ENCODE measurements at places on chromosomes 16 and 17. TPM values are rescaled to one million over a fixed set of nuclear protein-coding genes. Genes with fewer than 3 reads are reported as not detected.

DNA sequence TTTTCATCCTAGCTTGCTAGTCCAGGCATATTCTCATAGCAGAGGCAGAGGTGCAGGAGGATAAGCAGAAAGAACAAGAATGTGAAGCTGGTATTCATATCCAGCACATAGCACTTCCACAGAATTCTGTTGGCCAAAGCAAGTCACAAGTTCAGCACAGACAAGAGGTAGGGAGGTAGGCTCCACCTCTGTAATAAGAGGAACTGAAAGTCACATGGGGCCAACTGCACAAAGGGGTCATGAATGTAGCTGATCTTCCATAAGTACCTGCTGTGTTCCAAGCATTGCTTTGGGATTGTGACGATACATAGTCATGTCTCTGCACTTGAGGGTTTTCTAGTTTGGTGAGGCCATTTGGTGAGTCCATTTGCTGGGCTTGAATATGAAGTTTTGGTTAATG lies 110.8 kb upstream of the MPHOSPH6 start:
- DNase-seq, result no peak

TEX2 gene
- total RNA-seq, result 27.6 TPM

DNA sequence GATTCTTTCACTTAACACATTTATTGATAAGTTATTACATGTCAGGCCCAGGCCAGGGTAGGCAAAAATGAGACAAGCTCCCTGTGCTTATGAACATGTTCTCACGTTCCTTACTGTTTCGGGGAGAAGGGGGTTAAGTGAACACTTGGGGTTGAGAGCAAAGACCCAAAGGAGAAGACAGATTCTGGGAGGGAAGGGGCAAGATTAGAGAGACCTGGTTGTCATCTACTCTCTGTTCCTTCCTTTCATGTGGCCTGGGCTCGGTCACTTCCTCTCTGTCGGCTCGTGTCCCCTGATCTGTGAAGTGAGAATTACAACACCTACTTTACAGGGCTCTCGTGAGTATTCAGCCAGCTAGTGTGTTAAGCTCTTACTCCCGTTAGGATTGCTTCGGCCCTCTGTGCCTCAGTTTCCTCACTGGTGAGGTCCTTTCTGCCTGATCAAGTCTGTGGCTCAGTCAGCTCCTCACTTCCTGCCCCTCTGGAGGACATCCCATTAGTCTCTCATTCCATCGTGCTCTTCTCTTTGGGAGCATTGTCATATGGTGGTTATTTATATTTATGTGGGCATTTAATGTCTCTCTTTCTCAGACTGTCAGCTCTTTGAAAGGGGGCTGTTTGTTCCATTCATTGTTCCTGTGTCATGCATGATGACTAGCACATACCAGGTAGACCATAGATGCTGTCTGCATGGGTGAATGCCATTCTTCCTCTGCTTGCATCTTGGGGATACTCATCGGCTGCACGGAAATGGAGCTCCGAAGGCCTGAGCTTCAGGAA lies 38.9 kb downstream of the PLCG2 start:
- DNase-seq, result no peak

SBK1 gene
- 0.04 TPM for total RNA-seq

DNA sequence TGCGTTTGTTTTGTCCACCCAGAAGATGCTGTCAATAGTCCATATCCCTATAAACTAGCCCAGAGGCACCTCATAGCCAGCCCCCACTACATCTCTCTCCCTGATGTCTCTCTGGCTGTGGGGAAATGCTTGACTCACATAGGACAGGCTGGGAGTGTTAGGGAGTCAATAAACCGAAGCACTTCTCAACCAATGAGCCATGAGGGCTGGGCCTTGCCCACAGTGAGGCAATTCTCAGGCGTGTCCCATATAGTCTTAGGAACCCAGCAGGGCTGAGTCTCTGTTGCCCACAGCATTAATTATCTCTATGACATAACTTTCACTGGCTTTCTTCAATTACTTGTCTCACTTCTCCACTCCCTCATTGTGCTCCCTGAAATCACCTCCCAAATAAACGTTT lies 387.3 kb upstream of the CDH11 start:
- DNase-seq, result no peak

DNA sequence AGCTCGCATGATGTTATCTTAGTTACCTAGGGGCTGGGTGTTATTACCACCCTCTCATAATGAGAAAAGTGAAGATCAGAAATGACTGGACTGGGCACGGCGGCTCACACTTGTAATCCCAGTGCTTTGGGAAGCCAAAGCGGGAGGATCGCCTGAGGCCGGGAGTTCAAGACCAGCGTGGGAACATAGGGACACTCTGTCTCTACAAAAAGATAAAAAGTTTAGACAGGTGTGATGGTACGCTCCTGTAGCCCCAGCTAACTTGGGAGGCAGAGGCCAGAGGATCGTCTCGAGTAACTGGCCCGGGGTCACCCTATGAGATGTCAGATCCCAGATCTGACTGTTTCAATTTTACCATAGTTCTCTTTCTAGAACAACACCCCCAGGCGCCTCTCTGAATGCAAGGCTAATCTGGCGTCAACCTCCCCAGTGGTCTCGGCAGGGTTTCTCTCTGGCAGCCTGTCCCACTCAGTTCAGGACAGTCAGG lies 1.9 kb upstream of the CCDC102A start:
- DNase-seq, result no peak

GRCh38 chr16:11581678-11582077 lies 5.0 kb downstream of the LITAF start:
- DNase-seq, result no peak

MMP28 gene
- total RNA-seq, result 7.2 TPM

NEUROD2 gene
- total RNA-seq, result not detected

DNA sequence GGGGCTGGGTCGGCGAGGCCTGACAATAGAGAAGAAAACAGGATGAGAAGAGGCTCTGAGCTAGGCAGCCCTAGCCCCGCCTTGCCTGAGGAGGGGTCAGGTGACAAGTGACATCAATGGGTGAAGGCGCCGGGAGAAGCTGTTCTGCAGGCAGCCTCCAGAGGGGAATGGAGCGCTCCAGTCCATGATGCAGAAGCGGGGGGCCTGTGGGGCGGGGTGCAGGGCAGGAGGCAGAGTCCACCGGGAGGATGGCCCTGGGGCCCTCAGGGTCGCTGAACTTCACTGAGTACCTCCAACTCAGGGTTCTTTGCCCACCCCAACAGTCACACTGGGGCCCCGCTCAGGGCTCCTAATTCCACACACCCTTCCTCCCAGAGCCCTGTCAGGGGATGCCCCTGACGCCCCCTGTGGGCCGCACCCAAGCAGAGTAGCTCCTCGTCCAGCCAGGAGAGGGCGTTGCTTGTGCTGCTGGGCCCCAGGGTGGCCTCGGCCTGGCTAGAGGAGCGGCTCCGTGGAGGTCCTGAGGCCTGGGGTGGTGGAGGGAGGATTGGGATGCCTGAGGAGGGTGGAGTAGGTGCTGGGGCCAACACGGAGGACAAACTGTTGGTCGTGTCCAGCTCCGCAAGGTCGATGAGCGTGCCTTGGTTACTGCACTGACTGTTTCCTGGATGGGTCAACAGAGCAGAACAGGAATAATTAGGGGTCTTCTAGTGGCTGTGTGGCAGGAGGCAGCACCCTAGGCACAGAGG lies 20.8 kb downstream of the GGA3 start:
- no peak for DNase-seq

DNA sequence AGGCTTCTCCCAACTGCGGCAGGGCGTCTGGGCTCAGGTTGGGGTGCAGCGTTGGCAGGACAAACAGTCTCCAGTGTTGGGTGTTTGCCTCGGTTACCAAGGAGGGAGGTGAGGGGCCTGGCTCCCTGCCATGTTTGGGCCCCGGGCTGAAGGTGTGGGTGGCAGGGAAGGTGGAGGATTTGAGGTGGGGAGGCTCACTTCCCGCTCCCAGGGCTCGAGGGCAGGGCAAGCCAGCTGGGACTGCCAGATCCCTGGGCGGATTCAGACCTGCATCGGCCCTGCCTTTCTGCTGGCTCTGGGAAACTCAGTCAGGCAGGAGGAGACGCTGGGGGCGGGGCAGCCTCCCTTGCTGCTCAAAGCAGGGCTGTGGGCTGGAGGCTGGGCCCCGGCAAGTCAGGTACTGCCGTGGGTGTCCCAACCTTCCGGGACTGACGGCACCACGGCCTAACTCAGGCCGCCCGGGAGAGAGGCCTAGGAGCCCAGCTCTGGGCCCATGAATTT lies 31.3 kb upstream of the KRT17 start:
- DNase-seq, result no peak

- DNase-seq, result no peak
Observed at GRCh38 chr16:26195225-26195624, 503.5 kb downstream of the HS3ST4 start.

Measured in pulmonary artery endothelial cell (primary cell).